Putamen (tissue), 1 donor: ENCODE measurements at places on chromosomes 11 and 22.

DNA sequence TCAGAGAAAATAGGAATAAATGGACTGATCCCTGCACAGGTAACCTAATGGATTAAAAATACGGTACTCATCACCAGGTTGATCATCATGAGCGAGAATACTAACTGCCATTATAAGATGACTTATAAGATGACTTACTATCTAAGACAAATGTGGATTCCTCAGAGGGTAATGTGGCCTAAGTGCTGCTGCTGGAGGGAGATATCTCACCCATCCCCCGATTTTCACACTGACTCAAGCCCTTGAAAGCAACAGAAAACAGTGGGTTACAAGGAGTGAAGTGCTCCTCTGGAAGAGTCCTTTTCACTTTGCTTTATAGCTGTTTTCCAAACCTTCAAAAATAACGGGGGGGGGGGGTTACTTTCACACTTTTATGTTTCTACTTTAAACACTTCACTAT is 920 bp downstream of the TMEM218 start:
- DNase-seq: no peak

GRCh38 chr11:63791495-63792167 is 21.6 kb upstream of the SPINDOC start:
- DNase-seq: no peak

GRCh38 chr11:119406005-119406404 is 17.0 kb downstream of the THY1 start:
- DNase-seq: no peak

GRCh38 chr22:28750471-28750881 is 8.6 kb downstream of the HSCB start:
- no peak for DNase-seq

DNA sequence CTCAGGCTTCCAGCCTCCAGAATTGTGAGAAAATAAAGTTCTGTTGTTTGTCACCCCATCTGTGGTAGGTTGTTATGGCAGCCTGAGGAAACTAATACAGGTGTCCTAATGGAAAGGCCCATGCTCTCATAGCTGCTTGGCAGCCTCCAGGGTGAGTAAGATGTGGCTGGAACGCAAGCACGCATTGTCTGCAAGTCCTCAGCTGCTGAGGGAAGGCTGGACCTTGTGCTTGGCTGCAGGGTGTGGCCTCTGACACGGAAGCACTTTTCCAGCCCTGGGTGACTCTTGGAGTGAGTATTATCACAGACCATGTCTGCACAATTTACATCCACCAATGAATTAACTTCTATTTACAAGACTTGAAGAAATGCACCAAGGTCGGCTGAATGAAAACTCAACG is 44.4 kb upstream of the BARX2 start:
- DNase-seq: no peak

GRCh38 chr11:44817207-44817949 is 90.6 kb downstream of the TSPAN18 start:
- no peak for DNase-seq

DNA sequence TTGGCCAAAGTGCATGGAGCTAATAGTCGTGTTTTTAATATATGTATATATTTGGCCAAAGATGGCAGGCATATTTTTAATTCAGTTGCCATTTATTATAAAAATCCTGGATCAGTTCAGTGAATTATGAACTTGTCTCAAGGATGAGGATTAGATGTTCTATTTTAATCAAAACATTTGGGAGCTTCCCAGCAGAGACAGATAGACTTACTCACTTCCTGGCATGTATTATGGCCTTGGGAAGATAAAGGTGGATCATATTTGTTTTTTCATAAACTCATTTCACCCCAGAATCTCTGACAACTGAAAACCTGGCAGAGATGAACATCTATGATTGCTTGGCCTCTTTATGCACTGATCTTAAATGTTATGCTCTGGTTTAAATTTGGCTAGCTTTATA is 148.8 kb downstream of the NCAM1 start:
- DNase-seq: no peak

- DNase-seq: no peak
Measured at GRCh38 chr22:28927630-28928029, 44.3 kb downstream of the ZNRF3 start.

GRCh38 chr22:29158546-29158945 is 47.1 kb upstream of the EMID1 start:
- no peak for DNase-seq

GRCh38 chr22:20130731-20131596 is 640 bp upstream of the ZDHHC8 start:
- DNase-seq: peak; percentile 88

DNA sequence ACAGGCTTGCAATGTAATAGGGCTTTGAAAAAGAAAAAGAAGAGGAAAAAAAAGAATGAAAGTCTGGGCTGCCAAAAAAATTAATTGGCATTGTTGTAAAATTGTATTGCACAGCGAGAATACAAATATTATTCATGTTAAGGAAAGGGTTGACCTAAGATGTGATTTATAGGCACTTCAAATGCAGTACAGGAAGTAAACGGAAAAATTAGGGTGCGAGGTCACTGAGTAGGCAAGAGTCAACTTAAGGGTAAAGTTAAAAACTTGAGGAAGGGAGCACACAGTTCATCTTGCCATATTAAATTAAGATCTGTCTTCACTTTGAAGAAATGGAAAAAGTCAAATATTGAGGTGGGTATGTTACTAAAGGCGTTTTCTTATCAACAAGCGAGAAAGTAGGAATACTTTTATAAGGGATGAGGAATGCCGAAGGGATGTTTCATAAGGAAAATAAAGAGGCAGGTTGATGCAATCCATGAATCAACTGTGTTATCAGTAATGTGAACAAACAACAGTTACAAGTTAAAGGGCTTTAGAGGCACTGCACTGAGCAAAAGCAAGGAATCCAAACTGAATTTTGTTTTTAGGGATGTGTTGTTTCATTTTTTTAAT is 123.0 kb downstream of the WT1 start:
- DNase-seq: no peak
